Activated CD4-positive, alpha-beta T cell treated with anti-CD3 and anti-CD28 coated beads, Interleukin-2, amount 50 U/mL, for 16 hours (primary cell): ENCODE measurements at places on chromosomes 3 and 15.
A peak's percentile ranks its signal among the peaks of the same experiment; 100 is the strongest.

GRCh38 chr15:92074646-92075045 lies 221.1 kb downstream of the SLCO3A1 start:
- no peak for DNase-seq

GRCh38 chr3:195059006-195059350 lies 212.0 kb downstream of the XXYLT1 start:
- no peak for DNase-seq

DNA sequence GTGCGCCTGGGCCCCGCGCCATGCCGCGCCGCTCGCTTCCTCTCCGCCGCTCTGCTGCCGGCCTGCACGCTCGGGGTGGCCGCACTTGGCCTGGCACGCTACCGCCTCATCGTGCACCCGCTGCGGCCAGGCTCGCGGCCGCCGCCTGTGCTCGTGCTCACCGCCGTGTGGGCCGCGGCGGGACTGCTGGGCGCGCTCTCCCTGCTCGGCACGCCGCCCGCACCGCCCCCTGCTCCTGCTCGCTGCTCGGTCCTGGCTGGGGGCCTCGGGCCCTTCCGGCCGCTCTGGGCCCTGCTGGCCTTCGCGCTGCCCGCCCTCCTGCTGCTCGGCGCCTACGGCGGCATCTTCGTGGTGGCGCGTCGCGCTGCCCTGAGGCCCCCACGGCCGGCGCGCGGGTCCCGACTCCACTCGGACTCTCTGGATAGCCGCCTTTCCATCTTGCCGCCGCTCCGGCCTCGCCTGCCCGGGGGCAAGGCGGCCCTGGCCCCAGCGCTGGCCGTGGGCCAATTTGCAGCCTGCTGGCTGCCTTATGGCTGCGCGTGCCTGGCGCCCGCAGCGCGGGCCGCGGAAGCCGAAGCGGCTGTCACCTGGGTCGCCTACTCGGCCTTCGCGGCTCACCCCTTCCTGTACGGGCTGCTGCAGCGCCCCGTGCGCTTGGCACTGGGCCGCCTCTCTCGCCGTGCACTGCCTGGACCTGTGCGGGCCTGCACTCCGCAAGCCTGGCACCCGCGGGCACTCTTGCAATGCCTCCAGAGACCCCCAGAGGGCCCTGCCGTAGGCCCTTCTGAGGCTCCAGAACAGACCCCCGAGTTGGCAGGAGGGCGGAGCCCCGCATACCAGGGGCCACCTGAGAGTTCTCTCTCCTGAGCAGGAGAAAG lies 951 bp downstream of the GPR62 start:
- DNase-seq, result peak; percentile 26

DNA sequence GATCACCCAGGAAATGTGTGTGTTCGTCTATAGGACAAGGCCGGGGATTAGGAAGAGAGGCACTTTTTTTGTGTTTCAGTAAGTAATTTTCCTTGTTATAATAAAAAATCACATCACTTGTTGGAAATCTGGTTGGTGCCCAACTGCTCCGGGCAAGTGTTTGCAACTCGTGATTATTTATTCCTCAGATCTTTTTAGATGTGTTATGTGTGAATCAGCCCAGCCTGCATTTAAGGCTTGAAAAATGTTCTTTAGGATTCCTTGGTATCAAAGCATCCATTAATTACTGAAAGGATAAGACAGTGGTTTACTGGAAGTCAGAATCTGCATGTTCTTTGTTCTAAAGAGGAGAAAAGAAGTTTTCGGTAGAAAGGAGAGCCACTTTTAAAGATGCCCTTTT lies 345.6 kb downstream of the FEZF2 start:
- no peak for DNase-seq

DNA sequence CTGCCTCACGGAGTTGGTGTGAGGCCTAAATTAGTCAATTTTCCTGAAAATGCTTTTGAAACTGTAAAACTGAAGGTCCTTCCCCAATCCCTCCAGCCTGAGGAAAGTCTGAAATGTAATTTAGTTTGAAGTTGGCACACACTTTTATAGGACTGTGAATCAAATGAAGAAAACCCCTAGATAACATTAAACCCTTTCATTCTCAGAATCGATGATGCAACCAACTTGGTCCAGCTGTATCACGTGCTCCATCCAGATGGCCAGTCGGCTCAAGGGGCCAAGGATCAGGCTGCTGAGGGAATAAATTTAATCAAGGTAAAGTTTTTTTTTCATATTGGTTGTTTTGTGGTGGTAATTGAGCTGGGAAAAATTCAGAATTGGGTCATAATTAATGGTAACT lies 11.7 kb downstream of the MRPS22 start:
- DNase-seq, result no peak

DNA sequence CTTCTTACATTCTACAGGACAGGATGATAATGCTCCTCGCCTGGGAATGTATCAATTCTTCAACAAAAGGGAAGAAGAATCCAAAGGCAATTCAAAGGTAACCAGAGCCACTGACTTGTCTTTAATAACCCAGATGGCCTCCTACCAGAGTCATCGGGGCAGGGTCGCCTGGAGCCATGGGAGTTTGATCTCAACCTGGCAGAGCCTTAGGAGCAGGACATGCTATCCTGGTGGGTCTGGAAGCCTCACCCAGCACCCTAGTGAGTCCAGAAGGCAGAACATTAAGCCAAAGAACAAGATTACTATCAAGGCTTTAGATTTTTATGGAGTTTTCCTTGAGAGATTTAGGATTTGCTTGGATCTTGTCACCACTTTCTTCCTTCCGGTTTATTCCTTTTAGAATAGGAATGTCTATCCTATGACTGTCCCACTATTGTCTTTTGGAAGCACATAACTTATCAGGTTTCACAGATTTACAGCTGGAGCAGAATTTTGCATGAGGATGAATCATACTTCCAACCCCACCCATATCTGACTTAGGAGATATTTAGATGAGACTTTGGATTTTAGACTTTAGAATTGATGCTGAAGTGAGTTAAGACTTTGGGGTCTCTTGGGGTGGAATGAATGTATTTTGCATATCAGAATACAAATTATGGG lies 330.3 kb upstream of the GOLIM4 start:
- no peak for DNase-seq

GRCh38 chr3:139537795-139538621 lies 1.5 kb downstream of the RBP1 start:
- DNase-seq, result no peak

- DNase-seq, result no peak
Measured at GRCh38 chr3:16056217-16056616, 118.3 kb upstream of the GALNT15 start.

DNA sequence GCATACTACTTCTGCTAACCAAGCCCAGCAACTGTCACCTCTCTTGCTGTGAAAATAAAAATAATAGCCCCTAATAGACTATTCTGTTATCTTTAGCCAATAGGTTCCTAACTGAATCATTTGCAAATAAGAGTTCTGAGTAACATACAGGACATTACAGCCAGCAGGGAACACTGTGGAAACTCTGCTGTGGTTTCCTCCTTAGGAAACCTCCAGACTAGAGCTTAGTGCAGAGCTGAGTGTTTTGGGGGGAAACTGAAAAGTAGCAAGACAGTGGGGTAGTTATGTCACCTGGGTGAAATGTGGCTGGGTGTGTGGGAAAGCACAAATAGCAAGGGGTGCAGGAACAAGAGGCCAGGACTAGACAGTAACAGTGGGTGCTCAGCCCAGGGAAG lies 32.4 kb downstream of the DZIP1L start:
- DNase-seq, result no peak

GRCh38 chr15:80970018-80970657 lies 19.5 kb downstream of the MESD start:
- DNase-seq, result peak; percentile 71

DNA sequence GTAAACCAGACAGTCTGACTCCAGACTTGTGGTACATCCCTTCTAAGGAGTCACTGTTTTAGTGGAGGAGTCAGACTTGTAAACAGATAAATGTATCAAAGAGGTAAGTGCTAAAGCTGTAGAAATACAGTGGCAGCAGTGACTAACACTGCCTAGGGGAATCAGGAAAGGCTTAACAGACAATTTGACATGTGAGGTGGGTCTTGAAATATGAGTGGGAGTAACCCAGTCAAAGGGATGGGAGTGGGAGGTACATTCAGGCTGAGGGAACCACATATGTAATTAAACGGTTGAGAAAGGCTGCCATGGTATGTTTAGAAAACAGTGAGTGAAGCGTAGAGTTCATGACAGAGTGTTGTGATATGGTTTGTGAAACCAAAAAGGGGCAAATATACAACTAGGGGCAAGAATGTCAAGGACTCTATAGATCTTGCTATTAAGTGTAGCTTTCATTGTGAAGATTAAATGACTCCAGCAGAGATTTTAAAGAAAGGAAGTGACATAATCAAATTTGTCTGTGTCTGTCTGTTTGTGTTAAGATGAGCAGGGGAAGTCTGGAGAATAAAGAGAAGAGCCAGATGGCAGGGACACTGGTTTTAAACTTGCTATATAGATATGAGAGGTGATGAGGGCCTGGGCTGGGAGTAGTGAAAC lies 11.2 kb upstream of the ALCAM start:
- DNase-seq, result no peak

- DNase-seq, result no peak
Measured at GRCh38 chr3:14133188-14133800, 8.4 kb downstream of the TMEM43 start.

DNA sequence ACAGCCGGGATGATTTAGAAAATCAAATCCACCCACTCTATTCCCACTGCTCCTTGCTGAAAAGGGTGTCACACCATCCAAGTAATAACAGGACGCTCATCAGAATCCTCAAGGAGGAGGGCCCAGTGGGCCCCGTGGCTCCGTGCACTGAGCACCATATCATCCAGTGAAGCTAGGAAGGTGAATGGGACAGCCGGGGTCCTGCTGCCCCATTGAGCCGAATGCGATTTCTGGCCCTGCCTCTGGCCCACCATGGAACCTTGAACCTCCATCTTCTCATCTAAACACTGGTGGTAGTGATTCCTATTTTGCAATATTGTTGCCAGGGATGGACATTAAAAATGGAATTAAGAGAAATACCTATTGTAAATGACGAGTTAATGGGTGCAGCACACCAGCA lies 99.1 kb upstream of the SLC6A11 start:
- no peak for DNase-seq

DNA sequence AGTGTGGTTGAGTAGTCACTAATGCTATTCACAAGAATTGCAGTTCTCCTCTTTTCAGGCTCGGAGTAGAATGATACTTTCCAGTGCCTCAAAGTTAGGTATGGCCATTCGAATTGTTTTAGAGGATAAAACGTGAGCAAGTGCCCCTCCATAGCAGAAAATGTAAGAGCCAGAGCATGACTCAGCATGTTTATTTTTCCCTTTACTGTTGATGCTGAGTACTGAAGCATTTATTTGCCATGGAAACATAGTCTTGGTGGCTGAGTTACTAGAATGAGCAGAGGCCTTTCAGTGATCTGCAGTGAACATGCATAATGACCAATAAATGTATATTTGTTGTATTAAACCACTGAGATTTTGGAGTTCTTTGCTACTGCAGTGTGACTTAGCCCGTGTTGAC lies 540.6 kb downstream of the NLGN1 start:
- no peak for DNase-seq

DNA sequence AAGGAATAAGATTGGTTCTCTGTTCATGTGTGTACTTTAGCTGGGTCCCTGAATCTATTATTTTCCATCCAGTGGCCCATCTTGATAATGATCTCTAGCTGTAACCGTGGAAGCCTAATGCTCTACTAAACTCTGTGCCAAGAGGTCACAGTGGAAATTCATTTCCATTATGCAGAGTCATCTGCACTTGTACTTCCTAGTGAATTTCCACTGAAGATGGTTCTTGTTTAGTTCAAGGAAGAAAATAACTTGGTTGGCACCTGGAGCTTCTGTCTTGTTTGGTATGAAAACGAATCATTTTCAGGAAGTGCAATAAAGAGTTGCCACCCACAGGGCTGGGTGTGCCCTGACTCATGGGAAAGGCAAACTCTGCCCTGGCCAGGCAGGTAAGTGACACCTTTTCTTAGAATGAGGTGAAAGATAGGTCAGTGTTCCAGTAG lies 10.3 kb downstream of the LPP start:
- no peak for DNase-seq

- no peak for DNase-seq
Measured at GRCh38 chr3:191301782-191302411, 27.3 kb upstream of the CCDC50 start.

DNA sequence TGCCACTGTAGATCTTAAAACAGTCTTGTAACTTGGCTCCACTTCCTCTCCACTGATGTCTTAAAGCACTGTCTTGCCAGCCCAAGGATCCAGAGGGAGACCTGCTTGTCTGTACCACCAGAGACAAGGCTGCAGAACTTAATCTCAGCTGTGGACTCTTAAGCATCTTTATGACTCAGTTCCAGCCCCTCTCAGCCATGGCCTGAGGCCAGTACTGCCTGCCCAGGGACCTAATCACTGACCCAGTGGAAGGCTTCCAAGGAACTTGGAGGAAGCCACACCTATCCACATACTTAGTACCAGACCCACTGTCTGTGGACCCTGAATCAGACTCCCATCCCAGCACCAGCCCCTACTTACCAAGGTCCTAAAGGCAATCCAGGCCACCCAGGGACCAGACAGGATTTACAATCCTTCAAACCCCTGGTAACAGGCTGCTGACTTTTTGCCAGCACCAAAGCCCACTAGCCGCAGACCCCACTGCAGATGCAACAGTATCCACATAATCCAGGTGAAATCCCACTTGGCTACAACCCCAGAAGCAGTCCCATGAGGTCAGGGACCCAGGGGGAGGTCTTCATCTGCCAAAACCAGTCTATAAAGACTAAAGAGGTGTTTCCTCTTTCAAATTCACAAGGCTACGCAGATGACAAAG lies 41.9 kb upstream of the PRR20G start:
- DNase-seq, result no peak

- no peak for DNase-seq
Measured at GRCh38 chr3:32551087-32551486, 19.6 kb downstream of the DYNC1LI1 start.

DNA sequence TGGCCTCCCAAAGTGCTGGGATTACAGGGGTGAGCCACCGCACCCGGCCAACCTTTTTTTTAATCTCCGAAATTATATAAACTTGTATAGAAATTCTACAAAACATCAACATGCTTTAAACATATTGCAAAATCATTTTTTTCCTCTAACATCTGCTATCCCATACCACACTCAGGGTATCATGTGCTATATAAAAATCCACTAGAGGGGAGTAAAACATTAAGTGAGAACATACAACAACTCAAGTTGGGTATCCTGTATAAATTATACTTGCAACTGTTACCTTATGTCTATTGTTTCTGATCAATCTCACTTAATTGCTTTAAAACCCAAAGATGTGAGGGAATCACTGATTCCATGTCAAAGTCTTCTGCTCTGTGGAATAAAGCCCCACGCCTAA lies 71.9 kb upstream of the FBN1 start:
- no peak for DNase-seq

DNA sequence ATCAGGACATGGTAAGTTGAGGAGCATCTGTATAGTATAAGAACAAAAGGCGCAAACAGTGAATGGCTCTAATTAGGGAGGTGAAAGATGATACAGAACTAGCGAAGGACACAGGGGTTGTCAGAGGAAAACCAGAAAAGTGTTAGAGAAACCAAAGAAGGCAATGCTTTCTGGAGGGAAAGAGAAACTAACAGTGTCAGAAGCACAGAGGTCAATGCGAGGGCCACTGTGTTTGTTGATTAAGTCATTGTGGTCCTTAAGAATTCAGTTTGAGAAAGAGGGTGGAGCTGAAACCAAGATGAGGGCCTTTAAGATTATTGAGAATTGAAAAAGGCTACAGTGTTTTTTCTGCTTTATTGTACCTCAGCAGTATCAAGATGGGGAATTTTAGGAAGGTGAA lies 28.8 kb downstream of the ATG7 start:
- peak; percentile 29 for DNase-seq

GRCh38 chr3:52620580-52620979 lies 65.1 kb downstream of the PBRM1 start:
- DNase-seq, result peak; percentile 23
